ENCODE measurements at places on chromosomes 2 and 18.

- DNase-seq = peak; percentile 50
Observed at GRCh38 chr2:218010140-218010983, 7.6 kb upstream of the TNS1 start.

- DNase-seq = no peak
Observed at GRCh38 chr2:180366481-180366880, 359.4 kb upstream of the CWC22 start.

GRCh38 chr2:218286570-218287459, 5.5 kb downstream of the TMBIM1 start:
- DNase-seq = peak; percentile 95

GRCh38 chr2:67526283-67526682, 129.2 kb downstream of the ETAA1 start:
- peak; percentile 94 for DNase-seq

DNA sequence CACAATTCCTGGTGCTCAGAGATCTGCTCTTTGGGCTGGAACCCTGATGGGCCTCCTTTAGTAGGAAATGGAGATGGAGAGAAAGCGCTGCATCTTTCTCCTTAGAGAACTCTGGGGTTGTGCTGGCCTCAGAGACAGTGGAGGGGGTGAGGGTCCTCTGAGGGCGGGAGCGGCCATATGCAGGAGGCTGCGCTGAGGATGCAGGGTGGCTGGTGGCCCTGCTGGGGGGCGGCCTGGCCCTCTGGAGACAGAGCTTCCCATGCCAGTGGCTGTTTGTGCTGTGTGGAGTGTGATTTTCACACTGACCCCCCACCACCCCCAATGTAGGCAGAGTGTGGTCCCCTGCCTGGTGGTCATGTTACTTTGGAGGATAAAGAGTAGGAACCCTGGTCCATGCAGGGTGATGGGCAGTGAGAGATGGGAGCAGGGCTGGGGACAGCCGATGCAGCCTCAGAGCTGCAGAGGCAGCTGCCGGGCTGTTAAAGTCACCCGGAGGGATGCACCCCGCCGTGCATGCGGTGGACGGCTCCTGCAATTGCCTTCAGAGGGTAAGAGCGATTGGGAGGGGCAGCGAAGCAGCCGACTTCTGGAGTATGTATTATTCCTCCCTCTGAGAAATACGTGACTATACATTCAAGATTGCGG, 194.6 kb downstream of the FAM210A start:
- DNase-seq = no peak

Measured in fibroblast of mammary gland (primary cell).